ENCODE measurements at places on chromosomes 2 and 18.

GRCh38 chr2:196149948-196150347, 21.4 kb downstream of the STK17B start:
- no peaks in the 10 kb centered on the region for H3K36me3 ChIP-seq
- H3K27me3 ChIP-seq = no peaks in the 10 kb centered on the region
- DNase-seq = no peak
- no peaks in the 10 kb centered on the region for H3K4me1 ChIP-seq

GRCh38 chr2:16189836-16190160, 249.4 kb downstream of the MYCN start:
- no peaks in the 10 kb centered on the region for H3K27me3 ChIP-seq
- H3K4me3 ChIP-seq = no peak overlapping the region
- DNase-seq = no peak
- no peaks in the 10 kb centered on the region for H3K4me1 ChIP-seq
- H3K27ac ChIP-seq = no peak overlapping the region

DNA sequence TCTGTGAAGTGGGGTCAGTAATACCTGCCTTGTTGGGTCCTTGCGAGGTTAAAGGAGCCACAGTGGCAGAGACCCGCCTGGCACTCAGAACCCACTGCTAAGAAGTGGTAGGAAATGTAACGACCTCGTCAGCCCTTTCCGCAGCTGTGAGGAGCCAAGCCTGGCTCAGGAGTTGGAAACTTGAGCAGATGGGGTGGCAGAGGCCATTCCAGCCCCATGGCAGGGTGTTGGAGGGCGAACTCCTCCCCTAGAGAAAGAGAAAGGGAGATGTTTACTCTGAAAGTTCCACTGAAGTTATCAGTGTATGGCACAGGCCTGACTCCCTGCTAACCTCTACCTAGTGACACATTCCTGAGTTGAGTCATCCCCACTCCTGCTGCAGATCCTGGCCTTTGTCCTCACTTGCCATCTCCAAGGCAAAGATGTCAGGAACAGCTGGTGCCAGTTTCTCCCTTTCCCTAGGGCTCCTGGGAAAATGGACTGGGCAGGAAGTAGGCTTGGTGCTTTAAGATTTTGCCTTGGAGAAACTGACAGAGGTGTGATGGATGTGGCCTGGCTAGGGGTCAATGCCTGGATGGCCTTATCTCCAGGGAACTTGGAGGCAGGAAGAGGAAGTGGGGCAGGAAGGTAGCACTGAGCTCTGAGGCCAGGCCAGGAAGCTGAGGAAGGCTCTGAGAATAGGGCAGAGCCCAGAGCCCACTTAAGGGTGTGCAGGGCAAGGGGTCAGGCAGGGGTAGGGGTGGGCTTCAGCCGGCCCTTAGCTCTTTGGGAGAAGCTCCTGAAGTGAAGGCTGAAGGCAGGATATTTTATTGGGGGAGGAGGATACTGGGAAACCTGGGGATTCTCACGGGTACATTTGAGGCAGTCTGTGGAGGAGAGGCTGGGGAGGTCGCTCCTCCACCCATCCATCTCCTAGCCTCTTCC, 888 bp downstream of the VAMP5 start:
- H3K36me3 ChIP-seq = no peaks in the 10 kb centered on the region
- peak overlapping the region; percentile 28 for H3K4me3 ChIP-seq
- no peak overlapping the region for H3K27ac ChIP-seq
- H3K27me3 ChIP-seq = peaks cover 9% of the 10 kb centered on the region
- DNase-seq = no peak

- no peak overlapping the region for H3K27ac ChIP-seq
- no peaks in the 10 kb centered on the region for H3K4me1 ChIP-seq
- DNase-seq = no peak
- no peaks in the 10 kb centered on the region for H3K36me3 ChIP-seq
- no peak overlapping the region for H3K4me3 ChIP-seq
- no peaks in the 10 kb centered on the region for H3K27me3 ChIP-seq
Measured at GRCh38 chr2:9909106-9909505, 42.4 kb upstream of the GRHL1 start.

DNA sequence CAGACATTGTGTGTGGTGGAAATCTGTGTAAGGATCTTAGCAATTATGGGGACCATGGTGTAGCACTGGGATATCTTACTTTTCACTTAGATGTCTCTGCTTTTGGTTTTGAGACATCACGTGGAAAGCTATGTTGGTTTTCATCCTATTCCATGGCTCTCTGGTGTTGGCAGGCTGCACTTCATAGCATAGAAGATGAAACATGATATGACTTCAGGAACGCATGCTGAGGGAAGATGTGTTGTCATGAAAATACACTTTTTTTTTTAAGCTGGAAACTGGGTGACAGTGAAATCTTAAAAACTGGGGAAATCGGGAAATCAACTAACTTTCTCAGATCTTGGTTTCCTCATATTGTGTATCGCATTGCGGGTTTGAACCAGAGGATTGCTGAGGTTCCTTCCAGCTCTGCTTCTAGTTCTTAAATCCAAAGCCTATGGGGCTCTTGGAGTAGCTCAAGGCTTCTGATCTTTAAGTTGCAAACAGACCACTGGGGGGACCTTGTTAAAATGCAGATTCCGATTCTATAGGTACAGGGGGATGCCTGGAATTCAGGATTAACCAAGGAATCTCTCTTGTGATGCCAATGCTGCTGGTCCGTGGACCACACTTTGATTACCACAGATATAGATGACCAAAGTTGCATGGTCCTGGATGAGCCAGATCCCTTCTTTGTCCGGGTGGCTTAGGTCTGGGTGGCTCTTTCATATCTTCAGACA, 160.7 kb downstream of the SH3RF3 start:
- no peaks in the 10 kb centered on the region for H3K36me3 ChIP-seq
- no peak overlapping the region for H3K4me3 ChIP-seq
- no peaks in the 10 kb centered on the region for H3K27me3 ChIP-seq
- DNase-seq = no peak
- H3K4me1 ChIP-seq = peaks cover 2% of the 10 kb centered on the region

DNA sequence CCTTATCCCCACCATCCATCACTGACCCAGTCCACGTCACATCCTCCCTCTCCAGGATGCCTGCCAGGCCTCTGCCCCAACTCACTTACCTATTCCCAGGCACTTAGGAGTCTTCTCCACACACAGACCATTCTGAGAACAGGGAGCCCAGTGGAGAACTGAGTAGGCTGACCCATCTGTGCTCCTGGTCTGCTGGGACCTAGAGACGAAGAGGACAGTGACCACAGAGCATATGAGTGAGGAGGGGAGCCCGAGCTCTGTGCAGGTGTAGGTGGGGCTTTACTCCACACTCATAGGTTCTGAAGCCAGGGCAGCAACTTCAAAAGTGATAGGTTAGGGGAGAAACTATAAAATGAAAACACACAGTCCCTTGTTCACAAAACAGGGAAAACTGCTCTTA, 130.0 kb downstream of the NDUFA10 start:
- DNase-seq = no peak
- H3K27ac ChIP-seq = no peak overlapping the region
- H3K4me1 ChIP-seq = peaks cover 5% of the 10 kb centered on the region
- H3K36me3 ChIP-seq = no peaks in the 10 kb centered on the region

Data from iPS DF 6.9 (cell line).